ENCODE measurements at places on chromosomes 13 and 19. TPM values are rescaled to one million over a fixed set of nuclear protein-coding genes. Genes with fewer than 3 reads are reported as not detected.

GRCh38 chr19:11261431-11261970, 823 bp downstream of the DOCK6 start:
- H3K27ac ChIP-seq, result peak overlapping the region; percentile 36
- DNase-seq, result no peak
- no peaks in the 10 kb centered on the region for H3K27me3 ChIP-seq
- H3K4me3 ChIP-seq, result peak overlapping the region; percentile 62
- no peaks in the 10 kb centered on the region for H3K36me3 ChIP-seq
- peaks cover 7% of the 10 kb centered on the region for H3K4me1 ChIP-seq

DNA sequence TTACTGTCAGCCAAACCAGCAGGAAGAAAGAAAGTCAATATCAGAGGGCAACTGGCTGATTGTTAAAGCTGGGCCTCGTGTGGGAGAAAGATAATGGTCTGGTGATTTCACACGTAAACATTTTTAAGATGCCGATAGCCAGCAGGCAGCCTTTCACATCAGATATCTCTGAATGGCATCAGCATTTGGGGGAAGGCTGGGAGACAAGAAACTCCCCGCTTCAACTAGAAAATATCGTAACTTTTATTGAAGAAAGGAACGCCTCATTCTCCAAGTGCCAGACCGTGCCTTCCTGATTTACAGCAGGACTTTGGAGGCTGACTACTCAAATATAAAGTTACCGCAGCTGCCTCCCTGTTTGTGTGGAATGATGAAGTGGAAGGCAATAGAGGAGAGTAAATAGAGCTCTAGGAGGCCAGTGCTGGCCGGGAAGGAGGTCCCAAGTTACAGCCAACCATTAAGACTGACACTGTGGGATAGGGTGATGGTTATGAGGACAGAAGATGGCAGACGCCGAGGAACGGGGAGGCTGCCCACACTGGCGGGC, 284.3 kb upstream of the MAB21L1 start:
- H3K4me1 ChIP-seq, result no peaks in the 10 kb centered on the region
- no peaks in the 10 kb centered on the region for H3K27me3 ChIP-seq
- H3K4me3 ChIP-seq, result no peak overlapping the region

DNA sequence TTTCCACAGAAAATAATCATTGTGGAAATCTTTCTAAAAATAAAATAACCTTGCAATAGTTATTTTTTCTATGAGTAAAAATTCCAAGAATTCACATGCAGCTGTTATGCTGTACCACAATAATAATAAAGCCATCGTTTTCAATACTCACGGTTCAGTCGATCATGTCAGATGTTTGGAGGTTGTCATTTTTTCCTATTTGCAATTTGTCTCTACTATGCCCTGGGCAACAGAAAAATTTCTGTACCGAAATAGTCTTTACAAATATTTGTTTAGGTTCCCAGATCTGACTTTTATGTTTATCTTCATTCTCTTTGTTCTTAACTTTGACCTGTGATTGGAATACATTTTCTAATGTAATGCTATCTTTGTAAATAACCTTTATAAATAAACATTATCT, 79.7 kb downstream of the ESD start:
- DNase-seq, result no peak
- no peaks in the 10 kb centered on the region for H3K27me3 ChIP-seq
- H3K36me3 ChIP-seq, result no peaks in the 10 kb centered on the region
- H3K4me3 ChIP-seq, result no peak overlapping the region
- H3K27ac ChIP-seq, result no peak overlapping the region

- DNase-seq, result peak; percentile 89
- H3K36me3 ChIP-seq, result peaks cover 3% of the 10 kb centered on the region
- no peak overlapping the region for H3K4me3 ChIP-seq
Observed at GRCh38 chr19:19531951-19532805, 3.5 kb downstream of the YJEFN3 start.

- H3K4me1 ChIP-seq, result no peaks in the 10 kb centered on the region
- no peaks in the 10 kb centered on the region for H3K36me3 ChIP-seq
- no peak overlapping the region for H3K27ac ChIP-seq
- no peak for DNase-seq
- H3K4me3 ChIP-seq, result no peak overlapping the region
Observed at GRCh38 chr13:97448503-97449251, 14.7 kb downstream of the RAP2A start.

GRCh38 chr13:21478881-21479808, 20.0 kb upstream of the ZDHHC20 start:
- no peak overlapping the region for H3K4me3 ChIP-seq
- H3K36me3 ChIP-seq, result no peaks in the 10 kb centered on the region
- H3K4me1 ChIP-seq, result peaks cover 4% of the 10 kb centered on the region
- DNase-seq, result no peak

- no peaks in the 10 kb centered on the region for H3K27me3 ChIP-seq
- no peak for DNase-seq
- no peaks in the 10 kb centered on the region for H3K36me3 ChIP-seq
- H3K27ac ChIP-seq, result no peak overlapping the region
- H3K4me1 ChIP-seq, result no peaks in the 10 kb centered on the region
Observed at GRCh38 chr13:44417876-44418275, 44.3 kb downstream of the SERP2 start.

The ZNF763 gene
- 1.3 TPM for total RNA-seq

The GRIN3B gene
- not detected for total RNA-seq

The ACTN4 gene
- total RNA-seq, result 164 TPM

The TCF3 gene
- total RNA-seq, result 119 TPM

The OR7C1 gene
- total RNA-seq, result 0.14 TPM

The OXGR1 gene
- total RNA-seq, result not detected

All from liver (tissue), 10 donors.